ENCODE measurements at places on chromosomes 2 and 18.
A peak's percentile ranks its signal among the peaks of the same experiment; 100 is the strongest.

- DNase-seq: no peak
Observed at GRCh38 chr2:239813261-239814115, 211.7 kb downstream of the NDUFA10 start.

DNA sequence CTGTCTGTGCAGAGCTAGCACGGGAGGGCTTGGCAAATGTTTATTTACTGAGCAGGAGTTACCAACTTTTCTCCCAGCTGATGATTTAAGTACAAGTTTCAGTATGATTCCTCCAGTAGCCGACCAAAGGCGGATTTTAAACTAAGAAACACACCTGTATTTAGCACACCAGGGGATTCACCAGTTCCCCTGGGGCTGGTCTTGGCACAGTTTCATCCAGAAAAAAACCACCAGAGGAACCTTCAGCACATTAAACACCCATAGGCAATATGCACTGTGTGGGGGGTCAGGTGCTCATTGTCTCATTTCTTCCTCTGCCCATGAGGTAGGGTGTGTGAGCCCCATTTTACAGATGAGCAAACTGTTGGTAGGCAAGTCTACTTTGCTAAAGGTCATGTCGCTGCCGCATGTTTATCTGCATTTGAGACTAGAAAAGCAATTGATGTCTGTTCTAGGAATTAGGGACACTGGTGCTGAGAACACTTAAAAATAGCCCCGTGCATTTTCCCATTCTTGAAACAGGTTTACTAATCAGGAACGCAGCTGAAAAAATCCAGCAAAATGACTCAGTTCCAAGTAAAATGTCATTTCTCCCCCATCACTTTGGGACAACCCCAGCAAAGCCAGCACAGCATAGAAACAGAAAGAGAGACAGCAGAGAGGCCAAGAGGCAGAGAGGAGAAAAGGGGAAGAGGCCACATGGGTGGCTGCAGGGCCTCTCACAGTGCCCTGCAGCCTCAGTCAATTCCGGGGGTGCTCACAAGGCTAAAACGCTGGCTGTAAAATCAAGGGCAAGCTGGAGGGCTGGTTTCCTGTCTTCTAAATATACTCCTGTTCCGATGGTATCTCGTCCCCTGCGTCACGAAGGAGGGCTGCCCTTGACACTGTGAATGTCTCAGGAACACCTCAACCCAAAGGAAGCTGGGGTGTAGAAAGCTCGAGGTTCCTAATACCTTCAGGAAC is 166.8 kb upstream of the ID2 start:
- DNase-seq: peak; percentile 70

GRCh38 chr2:58063641-58064040 is 17.0 kb downstream of the VRK2 start:
- no peak for DNase-seq

DNA sequence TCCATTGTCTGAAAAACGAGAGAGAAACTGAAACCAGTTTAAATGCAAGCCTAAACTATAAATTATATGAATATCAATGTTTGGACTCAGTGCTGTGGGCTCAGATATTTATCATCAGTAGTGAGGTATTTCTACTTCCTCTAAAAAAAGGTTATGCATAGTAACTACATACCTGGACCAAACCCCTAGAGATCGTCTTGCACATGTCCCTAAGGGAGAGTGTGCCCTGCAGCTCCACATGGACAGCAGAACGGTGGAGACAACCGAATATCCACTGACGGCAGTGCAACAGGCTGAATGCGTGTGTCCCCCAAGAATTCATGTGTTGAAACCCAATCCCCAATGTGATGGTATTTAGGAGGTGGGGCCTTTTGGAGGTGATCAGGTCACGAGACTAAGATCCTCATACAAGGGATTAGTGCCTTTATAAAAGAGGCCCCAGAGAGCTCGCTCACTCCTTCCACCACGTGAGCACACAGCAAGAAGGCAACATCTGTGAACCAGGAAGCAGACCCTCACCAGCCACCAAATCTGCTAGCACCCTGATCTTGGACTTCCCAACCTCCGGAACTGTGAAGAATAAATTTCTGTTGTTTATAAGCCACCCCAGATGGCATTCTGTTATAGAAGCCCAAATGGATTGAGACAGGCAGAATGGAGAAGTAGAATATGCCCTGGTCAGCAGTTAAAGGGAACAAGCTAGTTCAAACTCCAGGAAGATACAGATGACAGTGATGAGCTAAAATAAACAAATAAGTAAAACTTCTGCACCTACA is 208.4 kb downstream of the ANAPC1 start:
- DNase-seq: no peak

GRCh38 chr2:58227171-58227917 is 13.8 kb downstream of the FANCL start:
- no peak for DNase-seq
